ENCODE measurements at places on chromosomes 4 and X. TPM values are rescaled to one million over a fixed set of nuclear protein-coding genes. Genes with fewer than 3 reads are reported as not detected.

The FHIP1A gene
- total RNA-seq = not detected

- peaks cover 13% of the 10 kb centered on the region for H3K4me1 ChIP-seq
- H3K27me3 ChIP-seq = no peaks in the 10 kb centered on the region
- H3K27ac ChIP-seq = no peak overlapping the region
These were observed 44.7 kb downstream of the TMEM150C start for GRCh38 chr4:82517043-82517442.

DNA sequence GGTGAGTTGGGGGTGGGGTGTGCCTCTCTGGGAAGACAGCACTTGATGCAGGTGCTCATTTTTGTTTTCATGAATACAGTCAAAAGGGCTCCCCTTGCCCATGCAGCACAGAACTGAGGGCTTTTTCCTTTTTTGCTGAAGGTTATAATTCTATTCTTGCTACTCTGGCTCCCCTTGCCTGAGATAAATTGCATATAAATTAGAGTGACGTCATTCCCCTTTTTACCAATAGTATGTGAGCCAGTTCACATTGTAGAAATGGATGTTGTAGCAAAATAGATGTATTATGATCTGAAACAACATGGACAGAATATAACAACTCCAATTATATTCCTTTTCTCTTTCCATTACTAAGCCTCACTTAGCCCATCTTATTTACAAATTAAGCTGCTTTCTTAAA, 28.4 kb downstream of the CXorf58 start:
- H3K4me3 ChIP-seq = no peak overlapping the region
- no peak for DNase-seq
- no peak overlapping the region for H3K27ac ChIP-seq
- no peaks in the 10 kb centered on the region for H3K4me1 ChIP-seq
- H3K36me3 ChIP-seq = no peaks in the 10 kb centered on the region

The ARHGAP36 gene
- total RNA-seq = 1.8 TPM

DNA sequence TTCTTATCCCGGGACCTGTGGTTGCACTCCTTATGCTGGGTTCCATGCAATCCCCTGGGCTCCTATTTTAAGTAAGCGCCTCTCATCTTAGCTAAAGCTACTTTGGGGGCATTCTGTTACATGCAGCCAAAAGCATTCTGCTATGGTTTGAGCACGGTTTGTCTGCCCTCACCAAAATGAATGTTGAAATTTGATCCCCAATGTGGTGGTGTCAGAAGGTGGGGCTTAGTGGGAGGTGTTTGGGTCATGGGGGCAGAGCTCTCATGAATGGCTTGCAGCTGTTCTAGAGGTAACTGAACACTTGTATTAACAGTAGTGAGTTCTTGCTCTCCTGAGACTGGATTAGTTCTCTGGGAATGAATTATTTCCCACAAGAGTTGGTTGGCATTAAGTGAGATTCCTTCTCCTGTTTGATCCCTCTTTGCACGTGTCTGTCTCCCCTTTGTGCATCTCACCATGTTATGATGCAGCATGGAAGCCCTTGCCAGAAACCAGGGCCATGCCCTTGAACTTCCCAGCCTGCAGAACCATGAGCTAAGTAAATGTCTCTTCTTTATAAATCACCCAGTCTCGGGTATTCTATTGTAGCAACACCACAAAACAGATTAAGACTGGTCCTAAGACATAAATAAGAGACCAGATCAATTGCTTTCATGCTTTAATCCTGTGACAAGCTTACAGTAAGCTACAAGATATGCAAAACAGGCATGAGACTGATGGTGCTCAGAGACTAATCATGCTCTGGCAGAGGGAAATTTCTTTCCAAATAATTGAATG, 141.8 kb downstream of the TSPAN5 start:
- no peak overlapping the region for H3K4me3 ChIP-seq
- H3K27ac ChIP-seq = peak overlapping the region; percentile 31
- H3K4me1 ChIP-seq = peaks cover 75% of the 10 kb centered on the region
- H3K27me3 ChIP-seq = no peaks in the 10 kb centered on the region

DNA sequence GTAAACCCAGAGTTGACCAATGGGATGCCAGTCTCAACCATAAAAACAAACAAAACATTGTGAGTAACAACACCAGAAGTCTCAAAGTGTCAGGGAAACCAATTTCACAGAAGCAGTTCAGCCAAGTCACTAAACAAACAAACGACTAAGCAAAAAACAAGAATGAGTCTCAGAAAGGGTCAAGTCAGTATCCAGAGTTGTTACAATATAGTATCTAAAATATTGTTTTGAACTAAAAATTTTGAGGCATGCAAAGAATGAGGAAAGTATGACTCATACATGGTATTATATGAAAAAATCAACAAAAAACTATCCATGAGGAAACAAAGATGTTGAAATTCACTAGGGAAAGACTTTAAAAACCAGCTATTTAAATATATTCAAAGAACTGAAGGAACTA, 70.6 kb downstream of the AR start:
- H3K4me1 ChIP-seq = no peaks in the 10 kb centered on the region
- DNase-seq = no peak
- H3K36me3 ChIP-seq = peaks cover 18% of the 10 kb centered on the region

All from neural crest cell (in vitro differentiated cells).